Stimulated activated CD8-positive, alpha-beta memory T cell treated with anti-CD3 and anti-CD28 coated beads, Interleukin-4, amount 100 ng/mL, for 4 hours (primary cell): ENCODE measurements at places on chromosomes 2 and 18.

DNA sequence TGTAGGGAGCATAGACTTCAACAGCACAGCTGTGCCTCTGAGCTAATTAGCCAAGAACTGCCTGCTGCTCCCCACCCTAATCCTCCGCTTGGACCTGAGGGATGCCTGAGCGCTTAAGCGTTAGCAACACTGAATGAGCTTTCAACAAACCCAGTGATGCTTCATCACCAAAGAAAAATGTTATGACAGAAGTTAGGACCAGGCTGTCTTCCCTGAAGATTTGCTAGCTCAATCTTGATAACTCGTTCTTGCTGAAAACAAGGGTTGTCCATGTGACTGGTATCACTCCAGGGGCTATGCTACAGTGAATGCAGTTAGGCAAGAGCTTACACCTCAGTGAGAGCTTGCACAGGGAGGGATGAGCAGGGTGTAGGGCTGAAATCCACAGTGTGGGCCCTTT, 190.7 kb upstream of the SIX2 start:
- no peak for DNase-seq

DNA sequence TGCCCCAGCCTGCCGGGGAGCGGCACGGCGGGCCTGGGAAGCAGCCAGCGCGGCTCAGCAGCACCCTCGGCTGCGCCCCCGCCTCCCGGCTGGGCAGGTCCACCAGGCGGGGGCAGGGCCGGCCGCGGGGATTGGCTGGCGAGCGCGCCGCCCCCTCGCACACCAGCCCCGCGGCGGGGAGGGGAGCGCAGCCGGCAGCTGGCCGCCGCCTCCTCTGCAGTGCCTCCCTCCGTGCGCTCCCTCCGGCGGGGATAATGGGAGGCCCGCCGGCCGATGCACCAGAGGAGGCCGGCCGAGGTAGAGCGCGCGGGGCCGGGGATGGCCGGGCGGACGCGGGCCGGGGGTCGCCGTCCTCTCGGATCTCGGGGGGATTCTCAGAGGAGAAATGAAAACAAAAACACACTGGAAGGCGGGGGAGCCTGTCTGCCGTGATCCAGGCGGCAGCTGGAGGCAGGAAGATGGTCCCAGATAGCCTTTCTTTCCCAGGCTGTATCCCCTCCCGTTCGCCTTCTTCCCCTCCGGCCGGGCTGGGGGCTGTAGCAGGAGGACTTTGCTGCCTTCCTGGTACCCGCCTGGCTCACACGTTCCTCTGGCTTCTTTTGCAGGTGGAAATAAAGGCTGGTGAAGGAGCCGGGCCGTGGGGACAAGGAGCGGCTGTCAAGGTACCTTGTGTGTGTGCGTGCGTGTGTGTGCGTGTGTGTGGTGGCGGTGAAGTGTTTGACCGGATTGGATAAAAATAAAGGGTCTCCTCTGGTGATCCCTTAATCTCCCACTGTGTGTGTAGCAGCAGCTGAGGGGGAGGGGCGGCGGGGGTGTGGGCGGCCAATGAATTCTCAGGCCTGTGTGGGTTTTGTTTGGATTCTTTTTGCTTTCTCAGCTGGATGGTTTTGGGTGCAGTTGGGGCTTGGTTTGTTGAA, 18.1 kb downstream of the TET3 start:
- no peak for DNase-seq

- no peak for DNase-seq
Observed at GRCh38 chr2:121330921-121331320, 45.9 kb upstream of the TFCP2L1 start.

DNA sequence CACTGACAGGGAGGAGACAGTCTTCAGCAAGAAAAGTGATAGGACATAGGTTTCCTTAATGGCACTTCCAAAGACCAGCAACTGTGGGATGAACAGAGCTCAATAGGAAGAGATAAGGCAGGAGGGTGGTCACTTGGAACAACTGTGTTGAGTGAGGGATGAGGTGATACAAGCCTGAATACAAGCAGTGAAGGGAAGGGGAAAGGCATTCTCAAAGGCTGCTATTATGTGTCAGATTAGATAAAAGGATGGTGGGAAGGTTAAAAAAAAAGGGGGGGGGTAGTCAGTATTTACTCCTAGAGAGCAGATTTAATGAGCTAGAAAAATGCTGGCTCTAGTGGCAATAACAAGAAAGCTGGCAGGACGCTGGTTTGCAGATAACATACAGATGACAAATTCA, 25.7 kb downstream of the CCBE1 start:
- no peak for DNase-seq

- no peak for DNase-seq
Observed at GRCh38 chr2:73962798-73963197, 21.9 kb upstream of the TET3 start.

- no peak for DNase-seq
Observed at GRCh38 chr2:159399716-159400415, 113.4 kb upstream of the WDSUB1 start.

- DNase-seq = no peak
Observed at GRCh38 chr2:133633309-133633708, 65.0 kb upstream of the NCKAP5 start.

DNA sequence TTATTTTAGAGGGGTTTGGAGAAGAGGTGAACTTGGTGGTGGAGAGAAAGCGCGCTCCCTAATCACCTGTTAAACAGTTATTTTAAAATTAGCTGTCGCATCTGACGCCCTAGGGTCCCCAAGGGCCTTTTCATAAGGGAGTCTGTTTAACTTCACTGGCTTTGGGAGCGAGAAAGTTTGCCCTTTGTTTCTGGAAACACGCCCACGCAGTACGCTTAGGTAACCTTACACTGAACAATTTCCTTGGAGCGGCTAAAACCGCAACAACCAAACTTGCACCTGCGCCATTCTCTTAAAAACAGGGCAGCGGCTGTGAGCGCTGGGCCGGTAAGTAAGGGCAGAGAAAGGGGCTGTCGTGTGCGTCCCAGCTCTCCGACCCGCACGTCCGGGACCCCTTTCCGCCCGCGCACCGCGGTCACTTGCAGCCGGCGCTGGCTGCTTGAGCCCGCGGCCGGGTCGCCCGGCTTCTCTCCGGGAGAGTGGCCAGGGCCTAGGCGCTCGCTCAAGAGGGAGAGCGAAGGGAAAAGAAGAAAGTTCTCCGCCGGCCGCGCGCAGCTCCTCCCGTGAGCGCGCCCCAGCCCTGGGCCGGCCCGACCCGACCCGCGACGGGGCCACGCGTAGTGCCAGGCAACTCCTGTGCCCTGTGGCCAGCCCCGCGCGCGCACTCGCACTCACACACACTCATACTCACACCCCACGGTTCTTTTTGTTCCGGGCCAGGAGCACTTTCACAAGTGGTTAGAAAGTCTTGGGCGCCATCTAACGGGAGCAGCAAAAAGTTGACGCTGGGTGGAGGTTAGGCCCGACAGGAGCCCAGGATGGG, 19.2 kb downstream of the POU3F3 start:
- no peak for DNase-seq

DNA sequence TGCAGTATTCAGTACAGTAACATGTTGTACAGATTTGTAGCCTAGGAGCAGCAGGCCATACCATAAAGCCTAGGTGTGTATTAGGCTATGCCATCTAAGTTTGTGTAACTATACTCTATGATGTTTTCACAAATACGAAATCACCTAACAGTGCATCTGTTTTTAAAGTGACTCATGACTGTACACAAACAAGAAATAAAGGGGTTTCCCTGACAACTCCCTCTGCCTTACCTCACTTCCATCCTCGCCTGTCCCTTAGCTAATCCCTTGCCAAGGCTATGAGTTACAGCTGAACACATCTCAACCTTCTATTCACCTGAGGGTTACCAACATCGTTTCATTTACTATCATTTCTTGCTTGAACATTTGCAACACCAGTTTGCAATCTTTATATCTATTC, 78.6 kb upstream of the RPRM start:
- no peak for DNase-seq

DNA sequence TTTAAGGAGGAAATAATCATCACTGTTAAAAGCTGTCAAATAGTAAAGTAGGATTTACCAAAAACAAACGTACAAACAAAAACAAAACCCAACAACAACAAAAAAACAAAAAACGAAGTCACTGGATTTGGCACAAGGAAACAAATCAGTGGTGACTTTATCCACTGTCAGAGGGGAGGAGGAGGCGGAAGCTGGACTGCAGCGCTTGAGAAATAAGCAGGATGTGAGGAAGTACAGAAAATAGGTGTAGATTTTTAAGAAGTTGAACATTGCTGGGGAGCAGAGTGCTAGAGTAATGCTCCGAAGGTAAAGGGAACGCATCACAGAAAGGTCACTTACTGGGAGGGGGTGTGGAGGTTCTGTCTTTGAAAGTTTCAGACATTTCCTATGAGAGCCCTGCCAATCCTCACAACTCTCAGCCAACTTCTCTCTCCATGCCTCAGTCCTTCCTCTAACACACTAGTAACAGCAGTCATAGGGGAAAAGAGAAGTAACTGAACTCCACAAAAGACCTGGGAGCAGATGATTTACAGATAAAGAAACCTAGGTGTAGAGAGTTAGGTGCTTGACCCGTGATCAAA, 220.2 kb upstream of the SMAD7 start:
- DNase-seq = no peak

GRCh38 chr2:74645344-74645743, 2.8 kb downstream of the M1AP start:
- no peak for DNase-seq

DNA sequence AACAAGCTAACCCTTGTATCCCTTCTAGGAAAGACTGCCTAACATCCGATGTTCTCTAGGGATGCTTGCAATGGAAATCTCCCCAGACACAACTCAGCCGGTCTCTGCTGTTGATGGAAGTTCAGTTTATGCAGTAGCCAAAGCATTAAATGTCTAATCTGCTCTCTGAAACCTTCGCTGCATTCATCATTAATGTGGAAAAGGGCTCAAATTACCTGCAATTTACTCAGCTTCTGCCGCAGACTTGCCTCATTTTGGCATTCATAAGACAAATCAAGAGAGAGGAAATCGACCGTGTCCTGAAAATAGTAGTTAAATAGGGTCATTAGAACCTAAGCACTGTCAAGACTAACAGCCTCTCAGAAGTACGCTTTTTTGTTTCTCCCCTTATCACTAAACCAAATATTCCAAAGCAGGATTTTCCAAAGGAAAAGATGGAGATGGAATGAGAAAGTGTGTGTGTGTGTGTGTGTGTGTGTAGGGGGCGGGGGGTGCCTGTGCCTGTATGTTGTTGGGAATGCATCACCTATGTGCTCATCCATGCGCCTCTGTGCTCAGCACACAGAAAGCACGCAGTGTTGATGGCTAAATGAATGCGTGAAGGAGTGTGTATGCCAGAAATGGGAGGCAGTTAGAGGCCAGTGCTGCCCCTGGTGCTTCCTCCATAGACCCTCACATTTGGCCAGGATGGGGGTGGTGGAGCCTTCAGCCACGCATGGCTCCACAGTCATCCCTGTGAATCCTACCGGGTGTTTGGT, 7.4 kb downstream of the LCT start:
- no peak for DNase-seq

DNA sequence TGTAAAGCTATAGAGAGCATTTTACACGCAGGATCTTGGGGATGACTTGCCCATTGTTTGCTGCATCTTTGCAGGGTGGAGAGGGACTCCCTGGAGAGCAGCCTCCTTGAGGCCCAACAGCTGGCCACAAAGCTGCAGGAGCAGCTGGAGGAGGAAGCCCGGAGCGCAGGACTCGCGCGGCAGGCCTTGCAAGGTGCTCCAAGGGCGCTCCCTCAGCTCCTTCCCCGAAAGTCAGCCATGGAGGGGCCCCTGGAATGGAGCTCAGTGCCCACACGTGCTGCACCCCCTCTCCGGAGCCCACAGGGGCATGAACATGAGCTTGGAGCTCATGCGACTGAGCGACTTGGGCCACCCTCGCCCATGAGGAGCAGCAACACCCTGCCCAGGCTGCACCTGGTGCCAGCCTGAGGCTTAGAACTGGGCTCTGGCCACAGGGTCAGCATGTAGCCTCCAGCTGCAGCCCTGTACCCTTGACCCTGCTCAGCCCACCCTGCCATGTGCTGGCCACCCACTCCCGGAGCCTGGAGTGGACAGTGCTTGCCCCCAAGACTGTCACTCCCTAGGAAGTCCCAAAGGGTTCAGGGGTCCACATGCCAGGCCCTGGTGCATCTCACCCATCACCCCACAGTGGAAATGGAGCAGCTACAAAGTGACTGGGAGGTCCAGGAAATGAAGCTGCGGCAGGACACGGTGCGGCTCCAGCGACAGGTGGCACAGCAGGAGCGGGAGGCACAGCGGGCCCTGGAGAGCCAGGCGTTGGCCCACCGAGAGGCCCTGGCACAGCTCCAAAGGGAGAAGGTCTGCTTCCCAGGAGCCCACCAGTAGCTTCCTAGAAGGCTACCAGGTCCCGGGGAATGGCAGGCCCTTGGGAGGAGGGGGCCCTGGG, 43.0 kb downstream of the CROCC2 start:
- DNase-seq = no peak

GRCh38 chr2:235303499-235304291, 190.1 kb upstream of the AGAP1 start:
- DNase-seq = no peak

GRCh38 chr2:239369631-239370161, 31.1 kb downstream of the HDAC4 start:
- DNase-seq = peak; percentile 20

- no peak for DNase-seq
Observed at GRCh38 chr2:31107591-31108300, 30.5 kb downstream of the GALNT14 start.

DNA sequence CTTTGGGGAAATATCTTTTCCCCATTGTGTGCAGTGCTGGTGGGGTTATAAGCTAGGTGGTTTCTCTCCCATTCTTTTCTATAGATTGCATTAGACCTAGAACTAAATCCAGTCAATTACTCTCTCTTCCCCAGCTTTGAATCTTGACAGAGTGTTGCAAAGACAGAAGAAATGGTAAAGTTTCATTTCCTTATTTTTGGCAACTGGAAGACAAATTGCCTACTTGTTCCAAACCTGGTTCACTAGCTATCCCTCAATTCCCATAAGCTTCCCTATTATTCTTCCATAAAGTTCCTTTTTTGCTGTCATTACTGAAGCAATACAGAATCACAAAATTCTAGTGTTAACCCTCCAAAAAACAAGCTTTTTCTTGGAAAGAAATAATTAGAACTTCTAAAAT, 94.0 kb upstream of the ITGA4 start:
- DNase-seq = no peak

GRCh38 chr2:44098050-44098449, 70.6 kb upstream of the PPM1B start:
- DNase-seq = no peak

DNA sequence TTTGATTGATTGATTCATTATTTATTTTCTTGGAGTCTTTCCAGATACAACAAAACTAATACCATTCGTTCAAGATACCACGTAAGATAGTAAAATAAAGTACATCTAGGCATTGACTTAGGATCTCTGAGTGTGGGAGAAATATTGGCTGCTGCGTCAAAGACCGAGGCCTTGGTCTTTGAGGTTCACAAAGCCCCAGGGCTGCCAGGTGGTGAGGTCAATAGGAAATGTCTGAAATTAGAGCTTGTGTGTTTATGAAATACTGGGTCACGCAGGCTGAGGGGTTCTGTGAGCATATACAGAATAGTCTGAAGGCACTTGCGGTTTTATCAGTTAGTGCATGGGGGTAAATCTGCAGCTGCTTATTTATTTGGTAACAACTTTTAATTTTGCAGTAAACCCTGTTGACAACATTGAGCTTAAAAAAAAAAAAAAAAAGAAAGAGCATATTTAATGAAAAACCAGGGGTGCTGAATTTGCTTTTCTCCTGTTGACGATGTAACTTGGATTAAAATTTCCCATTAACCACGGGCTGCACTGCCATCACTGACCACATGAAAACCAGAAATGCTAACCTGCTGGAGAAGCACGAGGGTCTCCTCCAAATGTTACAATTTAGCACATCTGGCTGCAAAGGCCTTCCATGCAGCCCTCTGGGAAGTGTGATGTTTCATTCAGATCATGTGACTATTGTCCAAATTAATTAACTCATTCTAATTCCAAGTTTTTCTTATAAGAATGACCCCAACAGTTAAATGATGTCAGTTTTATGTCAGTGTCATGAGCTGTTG, 27.1 kb upstream of the SERPINB12 start:
- DNase-seq = no peak

GRCh38 chr2:120662046-120662445, 73.6 kb upstream of the GLI2 start:
- no peak for DNase-seq
